ENCODE measurements at places on chromosomes 7 and 10. TPM values are rescaled to one million over a fixed set of nuclear protein-coding genes. Genes with fewer than 3 reads are reported as not detected.

FZD1 gene
- 0.66 TPM for total RNA-seq

PRPS1L1 gene
- not detected for total RNA-seq

EGFR gene
- total RNA-seq = not detected

TCF7L2 gene
- 0.39 TPM for total RNA-seq

YAE1 gene
- 8.9 TPM for total RNA-seq

LLCFC1 gene
- total RNA-seq = not detected

GRM3 gene
- not detected for total RNA-seq

UTF1 gene
- not detected for total RNA-seq

ENO4 gene
- not detected for total RNA-seq

PON3 gene
- total RNA-seq = 0.25 TPM

DNAH11 gene
- 1.9 TPM for total RNA-seq

SNCG gene
- not detected for total RNA-seq

NPFFR1 gene
- total RNA-seq = not detected

HTR7 gene
- total RNA-seq = not detected

ZSWIM8 gene
- 60.6 TPM for total RNA-seq

CNTNAP2 gene
- total RNA-seq = not detected

IGF2BP3 gene
- total RNA-seq = 15.0 TPM

UCMA gene
- total RNA-seq = not detected

SUGCT gene
- not detected for total RNA-seq

CALCR gene
- not detected for total RNA-seq

CNPY1 gene
- total RNA-seq = not detected

UPP1 gene
- total RNA-seq = 77.1 TPM

OGDHL gene
- 0.20 TPM for total RNA-seq

ADIRF gene
- total RNA-seq = not detected

CUZD1 gene
- total RNA-seq = 4.1 TPM

PDZD8 gene
- total RNA-seq = 13.4 TPM

WEE2 gene
- total RNA-seq = 0.05 TPM

ENKUR gene
- total RNA-seq = not detected

KCNIP2 gene
- 4.6 TPM for total RNA-seq

CDHR1 gene
- total RNA-seq = not detected

PDE6C gene
- total RNA-seq = not detected

CCDC172 gene
- not detected for total RNA-seq

INPP5A gene
- 11.6 TPM for total RNA-seq

NEBL gene
- total RNA-seq = not detected

LIPJ gene
- 0.18 TPM for total RNA-seq

GHRHR gene
- total RNA-seq = not detected

TCAF1 gene
- 15.7 TPM for total RNA-seq

HOXA7 gene
- total RNA-seq = not detected

SAMD9 gene
- total RNA-seq = 38.5 TPM

NKX6-2 gene
- not detected for total RNA-seq

ATOH7 gene
- not detected for total RNA-seq

FFAR4 gene
- total RNA-seq = not detected

PON1 gene
- total RNA-seq = not detected

All from T-helper 2 cell treated with Interferon-gamma antibody and Interleukin-4, amounts not matched to agents 100 ng/mL and 5 ng/mL, for 36 hours (primary cell).